SK-MEL-5 (cell line): ENCODE measurements at places on chromosomes 3 and 15. TPM values are rescaled to one million over a fixed set of nuclear protein-coding genes. Genes with fewer than 3 reads are reported as not detected.
A peak's percentile ranks its signal among the peaks of the same experiment; 100 is the strongest.

SOX2 gene
- total RNA-seq = 0.45 and 1.2 TPM in 2 replicates

ZNF860 gene
- total RNA-seq = 3.9 and 6.1 TPM in 2 replicates

FGF12 gene
- total RNA-seq = 21.8 and 32.5 TPM in 2 replicates

SLC12A8 gene
- total RNA-seq = 0.69 and 1.3 TPM in 2 replicates

DNA sequence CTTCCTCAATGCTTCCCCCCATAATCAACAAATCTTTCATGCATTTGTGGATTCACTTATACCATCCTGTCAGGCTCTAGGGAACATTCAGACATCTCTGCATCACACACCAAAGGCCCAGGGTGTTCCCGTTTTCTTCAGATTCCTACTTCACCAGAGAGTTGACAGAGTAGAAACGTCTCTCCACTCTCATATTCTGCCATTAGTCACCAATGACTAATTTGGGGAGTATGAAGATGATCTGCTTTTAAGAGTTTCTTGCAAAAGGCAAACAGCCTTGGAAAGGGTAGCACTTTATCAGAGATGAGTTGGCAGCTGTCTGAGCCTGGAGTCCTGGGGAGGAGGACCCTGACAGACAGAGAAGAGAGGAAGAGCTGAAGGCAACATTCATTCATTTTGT lies 55.8 kb upstream of the DGKG start:
- DNase-seq = no peak

- DNase-seq = no peak
These were observed 114.5 kb upstream of the STRIT1 start for GRCh38 chr3:155407971-155408370.

DNA sequence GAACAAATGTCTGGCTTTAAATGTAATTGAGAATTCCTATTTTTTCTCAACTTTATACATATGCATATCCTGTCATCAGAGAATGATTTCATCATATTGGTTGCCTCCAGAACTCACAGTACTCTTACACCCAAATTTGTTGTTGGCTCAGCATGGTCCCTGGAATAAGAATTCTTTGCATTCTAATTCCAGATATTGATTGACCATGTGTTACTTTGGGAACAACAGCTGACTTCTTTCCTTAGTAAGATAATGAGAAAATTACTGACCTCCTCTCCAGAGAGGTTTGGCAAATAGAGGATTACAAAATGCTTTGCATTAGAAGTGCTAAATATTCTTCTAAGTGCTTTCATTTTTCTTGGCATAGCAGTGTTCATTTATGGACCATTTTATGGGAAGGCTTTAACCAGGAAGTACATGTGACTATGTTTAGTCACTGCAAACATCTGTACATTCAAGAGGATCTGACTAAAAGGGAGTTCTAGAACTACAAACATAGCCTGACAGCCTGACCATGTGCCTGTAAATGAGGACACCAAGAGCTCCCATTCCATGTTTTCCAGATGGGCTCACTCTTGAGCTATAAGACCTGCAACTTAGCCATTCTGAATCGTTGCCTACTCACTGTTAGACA lies 391.6 kb upstream of the DPPA4 start:
- no peak for DNase-seq

GRCh38 chr15:55683376-55683775 lies 59.6 kb downstream of the PRTG start:
- DNase-seq = no peak

DNA sequence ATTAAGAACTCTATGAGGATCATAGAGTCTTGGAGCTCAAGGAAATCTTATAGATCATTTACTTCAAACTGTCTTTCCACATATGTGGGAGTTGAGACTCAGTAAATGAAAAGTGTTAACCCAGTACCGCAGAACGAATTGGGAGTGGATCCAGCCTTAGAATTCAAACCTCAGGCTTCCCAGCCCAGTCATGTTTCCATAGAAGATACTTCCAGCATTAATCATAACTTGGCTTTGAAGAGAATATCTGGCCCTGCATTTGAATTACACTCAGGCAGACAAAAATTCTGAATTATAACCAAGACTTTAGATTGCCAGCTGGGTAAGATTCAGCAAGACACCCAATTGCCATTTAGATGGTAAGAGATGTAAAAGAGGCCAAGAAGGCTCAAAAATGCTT lies 972.0 kb downstream of the TUSC7 start:
- DNase-seq = no peak

GRCh38 chr3:190497811-190498210 lies 16.1 kb upstream of the IL1RAP start:
- DNase-seq = peak; percentile 99

- DNase-seq = no peak
These were observed 54.1 kb downstream of the RORA start for GRCh38 chr15:61175024-61175423.

DNA sequence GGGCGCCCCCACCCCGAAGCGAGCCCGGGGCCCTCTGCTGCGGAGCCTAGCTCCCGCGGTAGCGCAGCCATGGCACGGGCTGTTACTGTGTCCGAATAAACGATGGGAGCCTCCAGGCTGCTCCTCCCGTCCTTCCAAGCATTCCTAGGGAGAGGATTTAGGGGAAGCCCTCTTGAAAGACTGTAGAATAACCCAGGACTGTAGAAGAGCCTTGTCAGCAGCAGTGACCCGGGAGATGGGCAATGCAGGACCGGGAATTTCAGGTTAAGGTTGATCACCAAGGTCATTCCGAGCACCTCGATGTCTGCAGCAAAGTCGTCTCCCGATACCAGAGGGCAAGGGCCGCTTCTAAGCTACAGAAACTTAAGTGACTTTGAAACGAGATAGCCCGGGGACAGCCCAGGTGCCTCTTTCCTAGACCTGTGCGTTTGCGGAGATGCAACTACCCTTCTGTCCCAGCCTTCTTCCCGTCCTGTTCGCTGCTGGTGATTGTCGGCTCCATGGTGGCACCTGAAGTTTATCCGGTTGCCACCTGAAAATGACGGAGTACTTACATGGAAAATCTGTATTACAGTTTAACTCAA lies 753 bp upstream of the MYO5A start:
- no peak for DNase-seq

DNA sequence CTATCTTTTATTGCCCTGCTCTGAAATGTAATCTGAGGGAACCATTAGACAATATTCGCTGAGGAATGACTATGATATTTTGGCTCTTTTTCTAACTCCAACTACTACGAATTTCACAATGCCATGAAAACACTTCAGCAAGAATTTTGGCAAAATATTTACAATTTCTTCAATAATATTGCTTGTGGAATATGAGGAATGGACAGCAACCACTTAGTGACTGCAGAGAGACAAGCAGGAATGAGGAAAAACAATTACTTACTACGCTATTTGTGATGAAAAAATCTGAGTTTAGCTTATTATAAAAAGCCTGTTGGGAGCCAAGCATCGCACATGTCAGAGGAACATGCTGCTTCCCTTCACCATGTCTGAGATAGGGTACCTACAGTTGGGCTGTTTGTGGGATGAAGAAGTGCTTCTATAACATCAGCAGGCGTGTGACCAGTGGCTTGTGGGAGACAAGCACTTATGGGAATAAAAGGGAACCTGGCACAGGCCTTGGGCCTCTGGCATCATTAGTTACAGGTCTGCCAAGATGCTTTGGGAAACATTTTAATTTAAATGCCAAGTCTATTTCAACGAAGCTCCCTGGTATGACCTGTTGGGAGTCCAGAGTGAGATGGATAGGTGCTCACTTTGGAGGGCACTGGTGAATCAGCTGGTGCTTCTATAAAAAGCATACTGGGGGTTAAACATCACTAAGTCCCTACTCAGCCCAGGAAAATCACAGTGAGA lies 2.7 kb upstream of the PLCL2 start:
- no peak for DNase-seq

- DNase-seq = no peak
These were observed 5.0 kb downstream of the NEK11 start for GRCh38 chr3:131031660-131032059.

- no peak for DNase-seq
These were observed 44.0 kb upstream of the ETV5 start for GRCh38 chr3:186152889-186153292.

- no peak for DNase-seq
These were observed 16.9 kb downstream of the MME start for GRCh38 chr3:155097009-155097349.

- no peak for DNase-seq
These were observed 430.6 kb upstream of the RGMA start for GRCh38 chr15:93519599-93519998.
